SW480 (cell line): ENCODE measurements at places on chromosomes 6 and 20.

DNA sequence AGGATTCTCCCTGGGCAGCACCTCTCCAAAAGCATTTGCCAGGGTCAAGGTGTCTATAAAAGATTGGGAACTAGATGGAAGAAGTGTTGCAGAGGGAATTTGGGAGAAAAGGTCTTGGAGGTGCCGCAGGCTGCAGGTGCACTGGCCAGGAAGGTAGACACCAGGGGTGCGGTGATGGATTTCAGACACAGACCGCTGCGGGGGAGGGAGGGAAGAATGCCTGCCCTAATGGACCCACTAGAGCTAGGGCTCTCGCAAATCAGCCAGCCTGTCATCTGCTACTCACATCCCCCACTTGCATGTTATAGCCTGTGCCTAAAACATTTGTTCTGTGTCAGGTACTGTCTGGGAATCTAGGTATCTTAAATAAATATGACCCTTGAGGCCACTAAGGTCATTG lies 193.6 kb upstream of the SLC24A3 start:
- DNase-seq, result no peak

GRCh38 chr6:102066301-102066700 lies 672.8 kb downstream of the GRIK2 start:
- DNase-seq, result no peak

- peak; percentile 93 for DNase-seq
Measured at GRCh38 chr20:50320901-50321796, 130.5 kb downstream of the CEBPB start.

- DNase-seq, result no peak
Measured at GRCh38 chr6:66184091-66184490, 477.1 kb upstream of the EYS start.

DNA sequence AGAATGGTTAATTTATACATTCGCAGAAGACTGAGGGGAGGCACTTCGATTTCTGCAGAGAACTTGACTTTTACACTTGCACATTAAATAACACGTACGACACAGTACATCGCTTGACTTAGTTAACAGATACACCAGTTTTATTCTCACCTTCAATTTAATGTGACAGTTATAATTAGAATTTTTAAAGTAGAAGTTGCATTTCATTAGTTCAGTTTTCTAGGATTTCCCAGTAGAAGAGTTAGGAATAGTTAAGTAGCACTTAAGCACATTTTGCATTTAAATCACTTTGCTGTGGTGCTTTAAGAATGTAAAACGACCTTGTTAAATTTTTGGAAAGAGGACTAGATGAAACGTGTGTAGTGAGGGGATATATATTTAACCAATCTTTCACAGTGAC lies 1.6 kb upstream of the BEND3 start:
- no peak for DNase-seq

DNA sequence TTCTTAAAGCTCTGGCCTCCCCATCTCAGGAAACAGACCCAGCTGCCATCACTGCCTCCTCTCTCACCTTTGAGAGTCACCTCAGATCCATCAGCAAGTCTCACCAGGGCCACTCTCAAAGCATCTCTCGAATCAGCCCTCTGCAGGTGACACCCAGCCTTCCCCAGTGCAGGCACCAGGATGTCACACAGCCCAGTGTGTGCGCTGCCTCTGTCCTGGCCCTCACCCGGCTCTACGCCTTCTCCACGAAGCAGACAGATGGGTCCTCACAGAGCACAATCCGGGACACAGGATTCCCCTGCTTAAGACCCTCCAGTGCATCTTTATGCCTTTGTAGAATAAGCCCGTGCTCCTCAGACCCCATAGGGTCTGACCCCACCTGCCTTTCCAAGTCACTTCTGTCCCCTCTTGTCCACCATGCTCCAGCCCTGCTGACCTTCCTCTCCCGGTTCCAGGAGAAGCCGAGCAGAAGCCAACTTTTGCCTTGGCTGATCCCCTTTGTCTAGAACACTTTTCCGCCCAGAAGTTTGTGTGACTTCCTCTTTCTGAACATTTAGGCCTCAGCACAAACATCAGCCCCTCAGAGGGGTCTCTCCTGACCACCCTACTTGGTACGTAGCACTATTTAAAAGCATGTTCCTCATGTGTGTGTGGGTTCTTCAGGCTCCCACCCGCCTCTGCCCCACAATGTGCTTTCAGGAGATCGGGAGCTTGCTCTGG lies 60.2 kb downstream of the PSMG4 start:
- no peak for DNase-seq

DNA sequence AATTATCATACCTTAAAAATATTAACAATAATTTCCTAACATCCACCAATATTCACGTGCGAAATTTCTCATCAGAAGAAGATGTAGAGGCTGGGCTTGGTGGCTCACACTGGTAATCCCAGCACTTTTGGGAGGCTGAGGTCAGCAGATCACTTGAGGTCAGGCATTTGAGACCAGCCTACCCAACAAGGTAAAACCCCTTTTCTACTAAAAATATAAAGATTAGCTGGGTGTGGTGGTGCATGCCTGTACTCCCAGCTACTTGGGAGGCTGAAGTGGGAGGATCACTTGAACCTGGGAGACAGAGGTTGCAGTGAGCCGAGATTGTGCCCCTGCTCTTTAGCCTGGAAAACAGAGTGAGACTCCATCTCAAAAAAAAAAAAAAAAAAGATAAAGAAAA lies 36.1 kb upstream of the JAG1 start:
- DNase-seq, result no peak

- DNase-seq, result no peak
Measured at GRCh38 chr6:5619249-5619648, 357.9 kb downstream of the FARS2 start.

GRCh38 chr6:31587791-31588777 lies 2.0 kb downstream of the LST1 start:
- DNase-seq, result no peak

DNA sequence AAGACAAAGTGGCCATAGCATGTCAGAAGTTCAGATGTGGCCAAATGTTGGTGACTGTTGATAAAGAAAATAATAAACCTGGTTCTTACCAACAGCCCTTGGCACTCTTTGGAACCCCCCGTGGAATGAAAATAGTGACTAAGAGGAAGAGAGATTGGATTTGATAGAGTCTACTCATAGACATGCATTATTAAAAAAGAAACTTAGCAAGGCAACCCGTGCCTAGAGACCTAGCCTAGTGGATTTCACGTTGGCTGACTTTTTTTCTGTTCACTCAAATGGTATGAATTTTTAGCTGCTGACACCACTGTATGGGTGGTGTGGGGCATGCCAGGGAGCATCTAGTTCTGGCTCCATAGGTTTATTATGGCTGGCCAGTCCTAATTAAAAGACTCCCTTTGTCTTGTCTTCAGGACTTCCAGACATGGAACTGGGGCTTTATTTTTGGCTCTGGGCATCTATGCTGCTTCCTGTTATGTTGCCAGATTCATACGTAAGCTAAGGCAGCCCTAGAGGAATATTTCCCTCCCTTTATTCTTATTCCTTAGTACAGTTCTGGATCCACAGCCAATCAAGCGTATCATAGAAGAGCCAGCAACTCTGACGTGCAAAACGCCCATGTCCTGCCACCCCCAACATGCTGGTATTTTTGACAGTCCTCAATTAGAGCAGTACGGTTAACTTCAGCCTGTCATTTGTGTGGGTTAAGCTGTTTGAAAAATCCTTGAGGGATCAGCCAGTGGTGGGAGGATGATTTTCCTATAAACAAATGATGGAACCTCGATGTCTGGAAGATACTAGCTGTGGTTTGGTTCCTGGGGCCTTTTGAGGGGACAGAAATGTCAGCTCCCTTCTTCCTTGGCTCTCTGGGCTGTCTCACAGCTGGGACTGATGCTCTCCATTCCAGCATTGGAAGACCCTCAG lies 127.5 kb downstream of the ISM1 start:
- DNase-seq, result no peak

DNA sequence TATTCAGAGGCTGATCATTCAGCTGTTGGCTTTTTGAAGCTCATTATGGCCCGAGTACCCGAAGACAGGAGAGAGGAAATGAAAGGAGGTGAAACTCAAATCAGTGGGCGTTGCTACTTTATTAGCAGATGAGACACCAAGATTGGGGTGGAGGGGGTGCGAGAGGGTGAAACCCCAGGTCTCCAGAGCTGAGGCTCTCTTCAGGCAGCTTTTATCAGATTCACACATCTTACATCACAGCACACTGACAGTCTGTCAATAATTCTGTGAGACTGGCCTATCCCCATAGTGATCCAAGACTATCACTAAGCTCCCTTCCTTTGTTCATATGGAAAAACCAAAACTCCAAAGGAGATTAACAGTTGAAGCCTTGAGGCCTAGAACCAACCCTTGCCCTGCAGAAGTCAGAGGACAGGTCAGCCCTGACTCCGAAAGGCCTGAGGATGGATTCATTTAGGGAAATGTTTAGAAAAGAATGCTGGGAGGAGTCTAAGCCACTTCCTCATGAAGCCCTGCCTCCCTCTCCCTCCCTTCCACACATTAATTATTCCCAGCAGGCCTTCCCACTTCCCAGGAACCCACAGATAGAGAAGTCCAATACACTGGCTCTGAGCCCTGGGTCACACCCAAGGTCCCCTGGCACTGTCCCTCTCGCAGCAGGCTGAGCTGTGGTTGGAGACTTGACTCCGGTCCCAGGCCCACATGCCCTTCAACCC lies 23.2 kb downstream of the TRERF1 start:
- DNase-seq, result no peak

DNA sequence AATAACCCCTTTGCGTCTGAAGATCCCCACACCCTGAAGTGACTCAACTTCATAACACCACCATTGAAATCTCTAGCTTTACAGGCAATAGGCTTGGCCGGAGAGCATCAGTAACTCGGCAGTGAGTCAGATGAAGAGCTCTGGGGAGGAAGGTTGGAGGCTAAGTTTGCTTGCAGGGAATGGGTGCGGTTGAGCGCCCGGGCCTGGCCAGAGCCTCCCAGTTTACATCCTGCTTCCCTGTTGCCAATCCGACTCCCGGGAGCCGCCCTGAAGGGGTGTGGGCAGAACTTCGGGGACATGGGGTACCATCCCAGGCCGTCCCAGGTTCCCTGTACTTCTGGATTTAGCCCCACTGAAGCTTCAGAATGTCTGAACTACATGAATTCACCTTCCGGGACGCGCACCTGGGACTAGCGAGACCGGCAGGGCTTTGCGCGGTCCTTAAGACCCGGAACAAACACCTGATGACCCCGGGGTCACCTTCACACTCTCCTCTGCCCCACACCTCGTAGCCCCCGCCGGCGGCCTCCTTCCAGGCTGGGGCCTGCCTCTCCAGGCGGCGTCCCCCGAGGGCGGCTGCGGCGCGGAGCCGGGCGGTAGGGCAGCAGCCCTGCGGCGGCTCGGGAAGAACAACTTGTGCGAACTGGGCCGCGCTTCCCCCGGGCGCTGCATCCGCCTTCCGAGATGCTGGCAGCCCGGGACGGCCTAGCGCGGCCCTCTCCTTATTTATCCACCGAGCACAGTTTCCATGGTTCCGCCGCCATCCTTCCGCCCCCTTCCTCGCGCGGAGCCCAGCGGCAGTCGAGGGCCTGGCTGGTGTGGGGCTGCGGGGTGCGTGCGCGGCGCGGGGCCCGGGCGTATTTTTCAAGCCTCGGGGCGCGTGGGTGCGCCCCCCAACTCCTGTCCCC lies 56.6 kb upstream of the RREB1 start:
- DNase-seq, result peak; percentile 95

- DNase-seq, result no peak
Measured at GRCh38 chr6:3306848-3307247, 48.1 kb downstream of the PSMG4 start.

DNA sequence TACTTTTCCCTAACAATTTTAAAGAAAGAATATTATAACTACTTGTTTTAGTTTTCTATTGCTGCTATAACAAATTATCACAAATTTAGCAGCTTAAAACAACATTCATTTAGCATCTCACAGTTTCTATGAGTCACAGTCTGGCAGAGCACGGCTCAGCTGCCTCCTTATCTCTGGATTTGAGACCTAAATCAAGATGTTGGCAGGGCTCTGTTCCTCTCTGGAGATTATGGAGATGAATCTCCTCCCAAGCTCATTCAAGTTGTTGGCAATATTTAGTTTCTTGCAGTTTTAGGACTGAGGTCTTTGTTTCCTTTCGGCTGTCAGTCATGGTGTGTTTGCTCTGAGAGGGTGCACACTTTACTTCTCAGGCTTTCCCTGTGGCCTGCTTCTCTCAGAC lies 1065.8 kb upstream of the EYS start:
- DNase-seq, result no peak

GRCh38 chr6:161058741-161059140 lies 67.2 kb downstream of the MAP3K4 start:
- DNase-seq, result no peak

DNA sequence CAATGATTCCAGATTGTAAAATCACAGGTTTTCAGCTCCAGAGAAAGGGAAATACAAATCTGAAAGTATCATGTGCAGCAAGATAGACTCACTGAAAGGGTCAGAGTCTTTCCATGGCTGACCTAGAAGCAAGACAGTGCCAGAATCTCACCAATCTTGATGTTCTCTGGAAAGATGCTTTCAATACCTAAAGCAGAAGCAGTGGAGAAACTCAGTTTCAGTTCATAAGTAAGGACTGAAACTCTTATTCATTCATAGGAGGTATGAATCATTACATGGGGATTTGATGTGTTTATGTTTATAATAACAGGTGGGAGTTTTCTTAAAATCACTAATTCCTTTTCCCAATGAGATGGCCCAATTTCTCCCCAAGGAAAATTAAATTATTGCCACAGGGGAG lies 42.5 kb downstream of the SLC2A12 start:
- DNase-seq, result no peak

- DNase-seq, result no peak
Measured at GRCh38 chr6:111978532-111979149, 75.3 kb upstream of the CCN6 start.

- peak; percentile 36 for DNase-seq
Measured at GRCh38 chr6:17585766-17586490, 14.2 kb upstream of the FAM8A1 start.

- DNase-seq, result peak; percentile 31
Measured at GRCh38 chr6:119348096-119348747, 1.3 kb downstream of the MAN1A1 start.

DNA sequence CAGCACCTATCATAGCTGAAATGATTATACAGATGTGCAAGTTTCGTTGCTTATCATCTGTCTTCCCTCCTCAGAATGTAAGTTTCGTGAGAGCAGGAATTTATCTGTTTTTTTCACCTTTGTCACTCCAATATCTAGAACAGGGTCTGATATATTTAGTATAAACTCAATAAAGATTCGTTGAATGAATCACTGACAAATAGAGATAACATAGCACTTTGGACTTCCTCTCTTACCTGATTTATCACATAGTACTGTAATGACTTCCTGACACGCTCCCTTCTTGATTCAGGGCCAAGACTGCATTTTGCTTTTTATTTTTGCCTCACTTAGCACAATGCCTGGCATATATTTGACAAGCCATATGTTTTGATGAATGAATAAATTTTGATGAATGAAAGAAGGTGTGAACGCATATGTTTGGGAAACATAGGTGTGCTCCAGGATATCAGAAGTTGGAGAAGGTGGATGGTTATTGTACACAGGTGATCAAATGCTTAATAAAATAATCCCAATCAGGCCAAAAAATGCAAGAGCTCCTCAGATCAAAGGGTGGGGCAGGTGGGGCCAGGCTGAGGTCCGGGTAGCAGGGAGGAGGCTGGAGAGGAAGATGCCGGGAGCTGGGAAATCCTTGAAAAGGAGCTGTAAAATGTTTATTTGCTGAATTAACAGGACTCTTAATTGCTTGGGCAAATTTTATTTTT lies 33.0 kb downstream of the PIM1 start:
- no peak for DNase-seq
